Colonic mucosa (tissue), 4 donors: ENCODE measurements at places on chromosomes 2 and 18. TPM values are rescaled to one million over a fixed set of nuclear protein-coding genes. Genes with fewer than 3 reads are reported as not detected.

CHCHD5 gene
- total RNA-seq: 39.5 TPM

NXPH2 gene
- total RNA-seq: not detected

GCG gene
- total RNA-seq: 55.8 TPM

IGFBP5 gene
- total RNA-seq: 68.2 TPM

TEKT4 gene
- total RNA-seq: not detected

PPP1R1C gene
- total RNA-seq: not detected

MEP1B gene
- 1.8 TPM for total RNA-seq

FKBP1B gene
- total RNA-seq: 8.0 TPM

TMEM247 gene
- not detected for total RNA-seq

POTEE gene
- total RNA-seq: 0.22 TPM

NOTO gene
- not detected for total RNA-seq

AMER3 gene
- 0.27 TPM for total RNA-seq

FSHR gene
- not detected for total RNA-seq

RGPD4 gene
- not detected for total RNA-seq

FBLN7 gene
- 0.66 TPM for total RNA-seq

PAX8 gene
- total RNA-seq: 1.1 TPM

ASIC4 gene
- 0.12 TPM for total RNA-seq

HNRNPLL gene
- 41.6 TPM for total RNA-seq

ANKRD44 gene
- 7.0 TPM for total RNA-seq

CBLN2 gene
- total RNA-seq: 0.96 TPM

CCDC141 gene
- 0.42 TPM for total RNA-seq

MC5R gene
- total RNA-seq: not detected

ODC1 gene
- 107 TPM for total RNA-seq

PRKAG3 gene
- total RNA-seq: not detected

LOXL3 gene
- total RNA-seq: 4.7 TPM

OSBPL6 gene
- 0.58 TPM for total RNA-seq

PTPRN gene
- total RNA-seq: 1.9 TPM
